DND-41 (cell line): ENCODE measurements at places on chromosomes 6 and 20.

GRCh38 chr20:49583669-49584417 lies 15.9 kb upstream of the PTGIS start:
- H3K27ac ChIP-seq, result no peak overlapping the region
- H3K36me3 ChIP-seq, result no peaks in the 10 kb centered on the region
- H3K27me3 ChIP-seq, result no peaks in the 10 kb centered on the region

DNA sequence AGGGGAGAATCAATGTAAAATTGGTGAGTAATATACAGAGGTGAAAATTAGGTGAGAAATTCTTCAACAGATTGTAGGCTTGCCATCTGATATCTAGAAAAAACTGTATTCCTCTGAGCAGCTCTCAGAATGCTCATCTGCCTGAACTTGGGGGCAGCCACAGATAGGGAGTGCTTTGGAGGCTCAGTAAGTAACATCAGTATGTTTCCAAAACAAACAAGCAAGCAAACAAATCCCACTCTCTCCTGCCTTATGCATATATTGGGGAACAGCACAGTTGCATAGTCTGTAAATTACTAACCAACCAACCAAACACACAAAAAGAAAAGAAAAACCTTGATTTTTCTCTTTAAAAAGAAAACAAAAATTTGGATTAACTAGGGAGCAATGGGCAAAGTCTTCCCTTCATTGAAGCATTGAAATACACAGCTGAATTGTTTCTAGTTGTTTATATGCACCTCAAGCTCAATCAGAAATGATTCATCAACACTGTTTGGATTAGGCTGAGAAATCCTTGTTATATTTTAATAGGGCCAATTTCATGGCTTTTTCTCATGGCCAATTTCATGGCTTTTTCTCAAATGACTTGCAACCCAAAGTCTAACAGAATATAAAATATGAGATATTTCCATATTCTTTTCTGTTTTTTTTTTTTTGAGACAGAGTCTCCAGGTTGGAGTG lies 50.1 kb upstream of the DEK start:
- DNase-seq, result no peak
- no peaks in the 10 kb centered on the region for H3K4me1 ChIP-seq
- no peaks in the 10 kb centered on the region for H3K36me3 ChIP-seq
- H3K27ac ChIP-seq, result no peak overlapping the region
- H3K4me3 ChIP-seq, result no peak overlapping the region

DNA sequence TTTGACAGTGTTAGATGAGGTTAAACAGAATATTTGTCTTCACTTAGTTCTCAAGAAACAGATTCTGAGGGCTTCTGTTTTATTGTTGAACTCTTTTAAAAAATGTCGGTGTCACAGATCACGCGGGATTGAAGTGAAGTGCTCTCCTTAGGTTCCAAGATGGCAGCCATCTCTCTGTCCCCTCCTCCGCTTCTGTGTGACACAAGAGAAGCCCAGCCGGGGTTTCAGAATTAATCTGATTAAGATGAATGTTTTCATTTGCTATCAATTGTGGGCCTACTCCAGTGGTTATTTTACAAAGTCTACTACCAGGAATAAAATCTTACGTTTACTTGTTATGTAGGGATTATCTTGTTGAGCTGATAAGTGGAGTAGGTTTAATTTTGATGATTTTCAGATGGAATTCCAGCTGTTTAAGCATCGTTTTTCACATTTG lies 10.9 kb downstream of the HIVEP1 start:
- no peaks in the 10 kb centered on the region for H3K36me3 ChIP-seq
- no peak overlapping the region for H3K4me3 ChIP-seq
- H3K4me1 ChIP-seq, result no peaks in the 10 kb centered on the region
- DNase-seq, result no peak
- H3K27me3 ChIP-seq, result no peaks in the 10 kb centered on the region

GRCh38 chr6:12717356-12717755 lies 789 bp downstream of the PHACTR1 start:
- H3K27me3 ChIP-seq, result no peaks in the 10 kb centered on the region
- no peaks in the 10 kb centered on the region for H3K4me1 ChIP-seq
- no peak overlapping the region for H3K4me3 ChIP-seq
- no peaks in the 10 kb centered on the region for H3K36me3 ChIP-seq
- no peak overlapping the region for H3K27ac ChIP-seq
- DNase-seq, result no peak

- no peak overlapping the region for H3K27ac ChIP-seq
- no peaks in the 10 kb centered on the region for H3K4me1 ChIP-seq
- no peaks in the 10 kb centered on the region for H3K27me3 ChIP-seq
- no peaks in the 10 kb centered on the region for H3K36me3 ChIP-seq
- no peak overlapping the region for H3K4me3 ChIP-seq
These were observed 301.2 kb downstream of the SMOC2 start for GRCh38 chr6:168741942-168742782.

DNA sequence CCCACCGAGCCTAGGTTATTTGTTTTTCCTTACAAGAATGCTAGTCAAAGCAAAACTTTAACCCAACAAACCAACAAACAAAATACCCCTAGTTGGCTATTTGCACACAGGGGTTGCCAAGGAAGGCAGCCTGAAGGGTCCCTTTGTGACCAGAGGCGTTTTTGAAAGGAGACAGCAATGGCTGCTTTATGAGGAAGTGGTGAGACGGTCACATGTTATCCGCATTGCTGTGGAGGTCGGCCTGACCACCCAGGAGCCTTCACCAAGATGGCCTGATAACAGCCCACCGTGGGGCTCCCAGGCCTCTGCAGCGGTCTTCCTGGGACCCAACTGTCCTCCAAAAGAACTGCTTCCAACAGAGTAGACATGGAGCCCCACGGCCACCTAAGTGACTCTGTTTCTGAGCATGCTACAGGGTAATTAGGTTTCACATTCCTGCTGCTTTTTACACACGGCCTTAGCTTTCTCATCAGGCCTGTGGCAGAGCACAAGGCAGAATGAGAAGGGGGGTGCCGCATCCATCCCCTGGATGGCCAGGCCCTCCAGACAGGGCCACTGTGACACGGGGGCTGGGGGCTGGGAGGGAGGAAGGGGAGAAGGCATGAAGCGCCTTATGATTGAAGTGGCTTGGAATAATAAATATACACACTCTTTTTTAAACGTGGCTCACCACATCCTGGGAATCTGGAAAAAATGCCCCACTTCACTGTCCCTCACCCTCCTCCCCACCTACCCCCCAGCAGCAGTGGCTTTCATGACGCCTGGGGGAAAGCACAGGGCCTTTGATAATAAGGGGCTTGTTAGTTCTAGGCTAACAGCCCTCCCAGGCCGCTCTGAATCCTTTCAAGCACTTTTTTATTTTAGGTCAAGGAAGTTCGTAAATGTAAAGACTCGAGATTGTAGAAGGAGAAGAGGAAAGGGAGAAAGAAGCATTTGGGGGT lies 86.0 kb downstream of the CLIC5 start:
- no peaks in the 10 kb centered on the region for H3K36me3 ChIP-seq
- H3K27ac ChIP-seq, result no peak overlapping the region
- DNase-seq, result no peak
- no peak overlapping the region for H3K4me3 ChIP-seq
- peaks cover 9% of the 10 kb centered on the region for H3K27me3 ChIP-seq

- no peaks in the 10 kb centered on the region for H3K36me3 ChIP-seq
- peaks cover 6% of the 10 kb centered on the region for H3K4me1 ChIP-seq
- no peak overlapping the region for H3K4me3 ChIP-seq
- no peaks in the 10 kb centered on the region for H3K27me3 ChIP-seq
- no peak for DNase-seq
These were observed 55.7 kb upstream of the PREP start for GRCh38 chr6:105458551-105458950.
